ENCODE measurements at places on chromosomes 11 and 22.

DNA sequence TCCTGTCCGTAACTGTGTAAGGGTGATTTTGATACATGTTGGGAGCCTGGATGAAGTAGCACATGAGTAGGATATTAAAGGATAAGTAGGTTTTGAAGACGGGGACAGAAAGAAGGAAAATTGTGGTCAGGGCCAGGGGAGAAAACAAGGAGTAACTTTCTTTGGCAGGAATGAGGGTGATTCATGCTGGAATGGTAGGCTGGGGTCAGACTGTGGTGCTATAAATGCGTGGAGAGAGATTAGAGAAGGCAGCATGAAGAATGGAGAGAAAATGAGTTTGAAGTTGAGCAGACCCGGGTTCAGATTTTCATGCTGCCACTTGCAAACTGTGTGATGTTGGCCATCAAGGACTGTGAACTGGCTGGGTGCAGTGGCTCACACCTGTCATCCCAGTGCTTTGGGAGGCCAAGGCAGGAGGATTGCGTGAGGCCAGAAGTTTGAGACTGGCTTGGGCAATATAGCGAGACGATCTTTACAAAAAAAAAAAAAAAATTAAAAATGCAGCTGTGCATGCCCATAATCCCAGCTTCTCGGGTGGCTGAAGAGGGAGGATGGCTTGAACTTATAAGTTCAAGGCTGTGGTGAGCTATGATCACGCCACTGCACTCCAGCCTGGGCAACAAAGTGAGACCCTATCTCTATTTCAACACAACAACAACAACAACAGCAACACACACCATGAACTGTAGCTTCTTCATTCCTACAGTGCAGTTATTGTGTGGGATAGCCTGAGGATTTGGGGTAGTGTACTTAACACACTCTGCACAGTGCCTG, 22.3 kb downstream of the ZBTB16 start:
- DNase-seq, result no peak

DNA sequence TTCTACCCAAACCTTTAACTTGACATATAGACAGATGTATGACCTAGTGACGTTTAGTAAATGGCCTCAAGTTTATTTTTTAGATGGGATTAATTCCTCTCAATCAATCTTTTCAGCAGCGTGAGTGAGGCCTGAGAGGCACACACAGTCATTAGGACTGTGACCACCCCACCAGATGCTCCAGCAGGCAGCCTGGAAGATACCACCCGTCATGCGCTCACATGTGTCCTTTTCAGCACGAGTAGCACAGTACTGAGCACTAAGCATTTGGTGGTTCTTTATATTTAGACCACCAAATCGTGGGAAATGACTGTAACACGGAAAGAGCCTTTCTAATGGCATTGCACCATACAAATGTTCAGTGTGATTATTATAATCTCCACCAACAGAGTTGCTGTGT, 354.6 kb upstream of the DDI1 start:
- DNase-seq, result no peak

GRCh38 chr22:24155627-24156140, 25.6 kb upstream of the SUSD2 start:
- DNase-seq, result no peak

DNA sequence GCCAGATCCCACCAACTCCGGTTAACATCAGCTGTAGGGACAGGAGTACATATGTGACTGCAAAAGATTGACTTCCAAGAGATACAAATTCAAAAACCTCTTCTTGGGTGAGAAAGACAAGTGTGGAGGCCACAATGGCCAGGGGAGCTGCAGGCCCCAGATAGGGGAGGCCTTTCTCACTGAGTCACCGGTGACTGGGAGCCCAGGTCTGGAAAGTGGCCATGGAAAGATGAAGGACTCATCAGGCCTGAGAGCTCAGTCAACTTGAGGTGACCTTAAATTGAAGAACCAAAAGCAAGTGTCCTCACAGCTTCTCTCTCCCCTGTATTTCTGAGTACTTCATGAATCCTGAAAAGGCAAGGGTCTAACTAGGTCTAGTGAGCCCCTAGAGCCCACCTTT, 90.4 kb upstream of the CLPB start:
- DNase-seq, result no peak

- no peak for DNase-seq
Measured at GRCh38 chr11:65072631-65072966, 11.2 kb downstream of the CDCA5 start.

DNA sequence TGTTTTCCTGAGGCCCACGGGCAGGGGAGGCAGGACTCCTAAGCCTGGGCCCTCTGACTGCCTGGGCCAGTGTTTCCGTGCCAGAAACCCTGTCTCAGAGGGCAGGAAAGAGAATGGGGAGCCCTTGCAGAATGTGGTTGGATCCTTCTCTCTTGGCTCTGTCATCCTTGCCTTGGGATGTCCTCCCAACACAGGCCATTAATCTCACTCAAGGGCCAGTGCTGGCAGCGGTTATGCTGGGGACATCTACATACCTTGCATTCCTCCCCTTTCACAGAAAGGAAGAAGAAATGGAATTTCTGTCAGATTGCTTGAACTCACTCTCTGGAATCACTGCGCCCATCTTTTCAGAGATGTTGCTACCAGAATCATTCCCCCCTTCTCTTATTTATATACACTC, 296.9 kb downstream of the KIRREL3 start:
- DNase-seq, result no peak

- no peak for DNase-seq
Measured at GRCh38 chr22:38694049-38694448, 6.7 kb downstream of the JOSD1 start.

DNA sequence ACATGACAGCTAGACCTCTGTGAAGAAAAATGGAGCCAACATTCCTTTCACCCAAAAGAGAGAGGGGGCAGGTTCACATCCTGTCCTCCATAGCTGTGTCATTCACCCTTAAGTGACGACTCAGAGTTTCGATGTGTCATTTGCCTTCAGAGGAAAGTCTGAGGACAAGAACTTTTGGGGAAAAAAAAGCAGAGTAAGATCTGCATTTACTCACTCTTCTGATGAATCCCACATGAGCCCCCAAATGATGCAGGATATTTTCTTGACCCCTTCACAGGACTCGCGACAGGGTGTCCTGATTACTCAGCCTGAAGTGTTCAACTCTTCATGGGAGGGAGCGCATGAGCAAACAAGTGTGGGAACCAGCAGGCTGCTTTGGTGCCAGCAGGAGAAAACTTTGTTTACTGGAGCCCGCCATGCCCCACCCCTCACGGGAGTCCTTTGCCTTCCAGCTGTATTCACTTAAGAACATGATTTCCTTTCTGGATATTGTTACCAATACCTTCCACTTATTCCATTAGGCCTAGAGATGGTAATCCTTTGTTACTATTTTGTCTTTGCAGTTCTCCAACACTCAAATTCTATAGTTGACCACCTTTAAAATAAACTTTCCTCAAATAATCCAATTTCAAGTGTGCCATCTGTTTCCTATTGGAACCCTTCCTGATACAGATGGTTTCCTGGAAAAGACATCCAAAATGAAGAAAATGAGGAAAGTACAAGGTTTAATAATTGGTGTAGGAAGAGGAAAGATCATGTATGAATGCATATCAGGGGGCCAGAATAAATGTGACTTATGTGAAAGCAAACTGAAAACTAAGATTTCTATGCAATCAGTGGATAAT, 729.8 kb downstream of the FAM181B start:
- no peak for DNase-seq

- peak; percentile 15 for DNase-seq
Measured at GRCh38 chr22:29765905-29766631, 739 bp downstream of the ZMAT5 start.

DNA sequence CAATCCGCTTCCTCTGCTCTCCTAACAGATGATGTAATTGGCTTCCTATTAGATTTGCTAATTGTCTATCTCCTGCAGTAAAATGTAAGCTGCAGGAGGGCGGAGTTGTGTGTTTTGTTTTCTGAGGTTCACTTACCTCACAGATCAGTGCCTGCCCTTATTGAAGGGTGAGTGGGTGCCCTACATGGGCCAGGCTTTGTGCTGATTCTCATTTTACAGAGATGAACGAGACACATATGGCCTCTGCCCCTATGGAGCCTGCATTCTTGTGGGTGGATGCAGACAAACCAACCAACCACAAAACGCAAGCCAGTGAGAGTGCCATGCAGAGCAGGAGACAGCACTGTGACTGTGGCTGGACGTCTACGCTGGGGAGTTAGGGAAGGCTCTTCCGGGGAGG, 9.9 kb downstream of the TESMIN start:
- DNase-seq, result no peak

DNA sequence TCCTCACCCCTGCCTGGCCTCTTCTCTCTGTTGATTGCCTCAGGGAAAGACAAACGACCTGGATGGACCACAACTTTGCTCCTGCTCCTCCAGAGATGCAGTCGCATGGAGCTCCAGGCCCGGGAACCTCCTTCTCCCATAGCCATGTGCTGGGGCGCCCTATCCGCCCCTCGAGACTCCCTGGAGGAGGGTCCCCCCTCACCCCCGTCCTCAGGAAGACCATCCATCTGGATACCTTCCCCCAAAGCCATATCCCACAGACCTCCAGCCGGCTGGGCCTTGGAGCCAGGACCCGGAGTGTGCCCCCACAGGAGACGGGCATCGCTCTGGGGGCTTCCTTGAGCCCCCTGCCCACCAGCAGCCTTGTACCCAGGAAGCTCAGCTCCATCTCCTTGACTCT, 2.2 kb downstream of the SEPTIN3 start:
- DNase-seq, result no peak

DNA sequence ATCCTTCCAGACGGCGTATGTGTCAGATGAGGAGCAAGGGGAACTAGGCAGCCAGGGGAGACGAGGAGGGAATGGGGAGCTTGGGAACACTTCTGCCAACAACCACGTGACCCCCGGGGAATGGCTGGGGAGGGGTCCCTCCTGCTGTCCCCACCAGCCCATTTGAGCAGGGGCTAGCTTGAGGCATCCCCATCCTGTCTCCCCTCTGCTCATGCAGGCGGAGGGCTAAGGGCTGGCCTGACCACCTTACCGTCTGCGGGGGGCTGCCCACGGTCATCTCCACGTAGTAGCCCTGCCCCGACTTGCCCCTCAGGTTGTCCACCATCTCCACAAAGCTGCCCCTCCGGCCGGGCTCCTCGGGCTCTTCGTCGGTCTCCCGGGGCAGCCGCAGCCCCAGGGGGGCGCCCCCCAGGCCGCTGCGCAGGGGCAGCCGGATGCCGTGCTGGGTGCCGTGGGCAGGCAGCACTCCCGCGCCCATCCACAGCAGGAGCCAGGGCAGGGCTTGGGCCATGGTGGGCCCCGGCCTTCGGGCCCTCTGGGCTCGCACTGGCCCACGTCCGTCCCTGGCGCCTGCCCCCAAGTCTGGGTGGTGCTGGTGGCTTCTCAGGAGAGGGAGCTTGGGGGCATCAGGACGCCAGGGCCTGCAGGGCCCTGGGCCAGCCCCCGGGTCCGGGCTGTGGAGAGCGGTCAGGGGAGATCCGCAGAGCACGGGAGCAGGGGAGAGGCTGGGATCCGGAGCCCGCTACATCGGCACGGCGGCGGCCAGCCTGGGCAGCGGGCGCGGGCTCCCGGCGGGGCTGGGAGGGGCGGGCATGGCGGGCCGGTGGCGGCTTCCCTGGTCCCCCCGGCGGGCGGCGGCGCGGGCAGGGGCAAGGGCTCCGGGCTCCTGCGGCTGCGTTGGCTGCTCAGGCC, 515 bp downstream of the BACE1 start:
- DNase-seq, result no peak

DNA sequence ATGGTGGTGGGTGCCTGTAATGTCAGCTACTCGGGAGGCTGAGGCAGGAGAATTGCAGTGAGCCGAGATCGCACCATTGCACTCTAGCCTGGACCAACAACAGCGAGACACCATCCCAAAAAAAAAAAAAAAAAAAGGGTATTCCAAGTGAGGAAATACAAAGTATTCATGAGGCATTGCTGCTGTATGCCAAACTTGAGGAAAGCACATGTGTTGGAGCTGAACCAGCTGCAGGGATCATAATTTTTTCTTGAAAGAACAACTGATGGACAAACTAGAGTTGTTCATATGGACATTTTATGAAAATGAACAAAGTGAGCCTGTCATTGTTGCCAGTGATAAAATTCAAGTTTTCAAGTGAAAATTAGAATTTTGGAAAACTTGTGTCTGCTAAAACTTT, 15.8 kb downstream of the MARK2 start:
- DNase-seq, result no peak

DNA sequence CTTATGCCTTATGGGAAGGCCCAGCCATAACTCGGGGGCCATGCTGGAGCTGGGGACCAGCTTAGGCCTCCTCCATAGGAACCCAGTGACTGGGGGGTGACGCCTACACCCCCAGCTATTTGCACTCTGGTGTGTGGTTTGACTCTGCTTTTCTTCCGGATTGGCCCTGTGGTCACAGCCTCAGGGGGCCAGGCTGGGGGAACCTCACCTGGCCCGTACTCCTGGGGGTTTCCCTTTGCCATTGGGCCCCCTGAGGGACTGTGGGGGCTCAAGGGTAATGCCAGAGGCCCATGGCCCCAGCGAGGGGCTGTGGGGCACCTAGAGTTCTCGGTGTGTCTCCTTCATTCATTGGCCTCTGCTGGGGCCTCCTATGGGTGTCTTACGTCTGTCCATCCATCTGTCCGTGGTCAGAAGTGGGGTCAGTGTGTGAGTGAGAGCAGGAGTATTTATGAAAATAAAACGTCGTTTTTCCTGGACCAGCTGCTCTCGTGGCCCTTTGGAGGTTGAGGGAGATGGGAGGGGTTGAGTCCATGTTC, 6.3 kb upstream of the SH3BP1 start:
- DNase-seq, result no peak

Measured in activated gamma-delta T cell treated with anti-CD3 and anti-CD28 coated beads, Interleukin-2, amount 50 U/mL, for 16 hours (primary cell).